Right atrium auricular region (tissue), 2 donors: ENCODE measurements at places on chromosomes 13 and 19. TPM values are rescaled to one million over a fixed set of nuclear protein-coding genes. Genes with fewer than 3 reads are reported as not detected.

DNA sequence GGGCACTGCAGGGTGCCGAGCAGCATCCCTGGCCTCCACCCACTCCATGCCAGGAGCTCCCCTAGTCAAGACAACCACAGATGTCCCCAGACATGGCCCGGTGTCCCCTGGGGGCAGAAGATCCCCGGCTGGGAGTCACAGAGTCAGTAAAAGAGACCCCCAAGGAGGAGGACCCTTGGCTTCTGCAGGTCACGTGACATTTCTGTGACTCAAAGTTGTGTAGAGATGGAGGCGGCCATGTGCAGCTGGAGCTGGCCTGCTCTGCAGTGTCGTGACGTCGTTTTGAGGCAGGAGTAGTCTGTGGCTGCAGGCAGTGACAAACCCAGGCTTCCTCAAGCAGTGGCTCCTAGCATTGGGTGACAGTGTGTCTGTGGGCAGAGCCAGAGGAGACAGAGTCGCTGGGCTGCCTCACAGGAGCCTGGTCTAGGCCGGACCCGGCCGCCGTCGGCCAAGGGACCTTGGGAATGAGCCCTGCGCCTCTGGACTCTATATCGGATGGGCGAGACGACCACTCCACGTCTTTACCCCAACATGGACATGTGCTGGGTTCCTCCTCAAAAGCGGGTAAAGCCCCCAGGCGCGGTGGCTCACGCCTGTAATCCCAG lies 7.7 kb upstream of the DIRAS1 start:
- DNase-seq, result no peak

DNA sequence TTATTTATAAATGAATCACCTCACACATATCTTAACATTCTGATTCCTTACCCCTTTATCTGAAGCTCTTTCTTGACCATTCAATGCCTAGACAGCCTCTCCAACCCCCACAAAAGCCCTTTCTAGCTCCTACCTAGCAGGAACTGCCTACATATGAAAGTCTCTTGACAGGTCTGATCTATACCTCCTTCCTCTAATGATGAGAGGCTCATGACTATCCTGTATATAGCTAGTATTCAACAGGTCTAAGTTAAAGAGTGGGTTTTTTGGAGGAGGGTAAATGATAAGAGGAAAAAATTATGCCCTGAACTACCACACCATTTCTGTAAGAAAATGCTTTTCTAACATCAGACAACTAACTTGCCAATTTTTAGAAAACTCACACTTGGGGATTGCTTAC lies 47.0 kb downstream of the RBM26 start:
- no peak for DNase-seq

- no peak for DNase-seq
Measured at GRCh38 chr13:62767473-62767872, 1351.8 kb upstream of the PCDH20 start.

- DNase-seq, result no peak
Measured at GRCh38 chr13:94706101-94706842, 6.1 kb downstream of the SOX21 start.

GRCh38 chr13:74299721-74300120 lies 165.5 kb upstream of the KLF12 start:
- DNase-seq, result no peak

C19orf81 gene
- total RNA-seq, result 4.6 TPM

EGLN2 gene
- 61.3 TPM for total RNA-seq

UBE2L5 gene
- not detected for total RNA-seq

REXO1 gene
- total RNA-seq, result 12.1 TPM

SPATA13 gene
- total RNA-seq, result 14.1 TPM
